ENCODE measurements at places on chromosomes 1 and 21. TPM values are rescaled to one million over a fixed set of nuclear protein-coding genes. Genes with fewer than 3 reads are reported as not detected.

- no peak overlapping the region for H3K4me3 ChIP-seq
- H3K27me3 ChIP-seq = no peaks in the 10 kb centered on the region
- H3K27ac ChIP-seq = no peak overlapping the region
Measured at GRCh38 chr1:75338616-75339483, 204.7 kb downstream of the LHX8 start.

DNA sequence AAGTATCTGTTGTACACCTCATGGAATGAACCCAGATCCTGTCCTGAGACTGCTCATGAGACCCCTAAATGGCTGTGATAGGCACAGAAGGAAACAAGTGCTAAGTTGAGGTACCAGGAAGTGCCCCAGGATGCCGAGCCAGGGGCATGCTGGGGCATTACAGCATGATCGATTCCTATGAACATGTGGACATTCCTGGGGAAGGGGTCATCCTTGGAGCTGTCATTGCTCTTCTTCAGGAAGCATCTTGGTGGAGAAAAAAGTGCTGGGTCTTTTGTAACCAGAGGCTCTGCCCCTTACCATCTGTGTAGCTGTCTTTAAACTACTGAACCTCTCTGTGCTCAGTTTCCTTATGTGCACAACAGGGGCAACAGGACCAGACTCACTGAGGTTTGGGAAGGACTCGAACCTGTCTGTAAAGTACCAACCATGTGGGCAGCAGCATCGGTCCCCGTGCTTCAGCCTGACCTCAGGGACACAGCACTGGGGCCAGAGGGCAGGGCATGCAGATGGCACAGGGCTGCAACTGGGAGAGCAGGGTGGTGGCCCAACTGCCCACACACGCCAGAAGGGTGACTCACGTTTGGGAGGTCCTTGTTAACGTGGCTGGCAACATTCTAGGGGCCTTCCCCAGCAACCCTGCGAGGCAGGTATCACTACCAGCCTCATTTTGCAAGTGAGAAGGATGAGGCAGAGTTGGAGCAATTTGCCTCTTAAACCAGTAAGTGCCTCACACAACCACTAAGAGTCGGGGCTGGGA is 142.3 kb upstream of the EDN2 start:
- peak overlapping the region; percentile 21 for H3K27ac ChIP-seq
- H3K27me3 ChIP-seq = no peaks in the 10 kb centered on the region
- H3K4me1 ChIP-seq = peaks cover 41% of the 10 kb centered on the region
- DNase-seq = no peak

GADD45A gene
- total RNA-seq = 44.6 TPM

DNA sequence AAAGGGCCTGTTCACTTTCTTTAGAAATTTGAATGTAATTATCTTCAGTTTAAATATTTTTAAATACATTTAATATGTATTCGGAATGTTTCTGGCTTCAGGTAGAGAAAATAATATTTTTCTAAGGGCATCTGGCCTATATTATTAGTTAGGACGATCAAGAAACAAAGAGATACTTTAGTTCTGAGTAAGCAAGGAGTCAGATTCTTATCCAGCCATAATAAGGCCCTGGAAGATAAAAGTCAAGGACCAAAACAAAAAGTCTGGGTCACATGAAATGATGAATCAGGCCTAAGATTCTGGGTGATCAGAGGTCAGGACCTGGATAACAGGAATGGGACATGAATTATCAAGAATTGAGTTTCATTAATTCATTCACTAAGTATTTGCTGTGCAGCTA is 6.3 kb downstream of the PHC2 start:
- no peaks in the 10 kb centered on the region for H3K27me3 ChIP-seq
- no peaks in the 10 kb centered on the region for H3K36me3 ChIP-seq
- DNase-seq = no peak
- H3K4me1 ChIP-seq = peaks cover 6% of the 10 kb centered on the region
- no peak overlapping the region for H3K27ac ChIP-seq

- H3K27ac ChIP-seq = no peak overlapping the region
- H3K27me3 ChIP-seq = no peaks in the 10 kb centered on the region
- peaks cover 33% of the 10 kb centered on the region for H3K4me1 ChIP-seq
- H3K36me3 ChIP-seq = no peaks in the 10 kb centered on the region
- no peak for DNase-seq
Measured at GRCh38 chr1:40977716-40978115, 1.8 kb upstream of the CTPS1 start.

OPTC gene
- total RNA-seq = not detected

DNA sequence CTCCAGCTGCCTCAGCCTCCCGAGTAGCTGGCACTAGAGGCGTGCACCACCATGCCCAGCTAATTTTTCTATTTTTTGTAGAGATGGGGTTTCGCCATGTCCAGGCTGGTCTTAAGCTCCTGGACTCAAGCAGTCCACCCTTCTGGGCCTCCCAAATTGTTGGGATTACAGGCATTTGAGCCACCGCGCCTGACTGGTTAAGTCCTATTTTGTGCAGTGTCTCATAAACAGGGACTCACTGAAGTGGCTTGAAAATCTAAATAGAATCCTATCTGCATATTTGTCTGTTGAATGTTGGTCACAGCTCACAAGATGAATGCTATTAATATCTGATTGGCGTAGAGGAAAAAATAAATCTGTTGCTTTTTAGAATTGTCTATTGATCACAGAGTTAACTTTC is 5.9 kb upstream of the CHAF1B start:
- H3K4me3 ChIP-seq = no peak overlapping the region
- H3K27me3 ChIP-seq = no peaks in the 10 kb centered on the region
- DNase-seq = no peak
- H3K36me3 ChIP-seq = peaks cover 29% of the 10 kb centered on the region

- no peak overlapping the region for H3K4me3 ChIP-seq
- no peak overlapping the region for H3K27ac ChIP-seq
- no peaks in the 10 kb centered on the region for H3K4me1 ChIP-seq
Measured at GRCh38 chr1:196102826-196103225, 505.4 kb downstream of the KCNT2 start.

All from suprapubic skin (tissue), 4 donors.